ENCODE measurements at places on chromosomes 5 and 9.

DNA sequence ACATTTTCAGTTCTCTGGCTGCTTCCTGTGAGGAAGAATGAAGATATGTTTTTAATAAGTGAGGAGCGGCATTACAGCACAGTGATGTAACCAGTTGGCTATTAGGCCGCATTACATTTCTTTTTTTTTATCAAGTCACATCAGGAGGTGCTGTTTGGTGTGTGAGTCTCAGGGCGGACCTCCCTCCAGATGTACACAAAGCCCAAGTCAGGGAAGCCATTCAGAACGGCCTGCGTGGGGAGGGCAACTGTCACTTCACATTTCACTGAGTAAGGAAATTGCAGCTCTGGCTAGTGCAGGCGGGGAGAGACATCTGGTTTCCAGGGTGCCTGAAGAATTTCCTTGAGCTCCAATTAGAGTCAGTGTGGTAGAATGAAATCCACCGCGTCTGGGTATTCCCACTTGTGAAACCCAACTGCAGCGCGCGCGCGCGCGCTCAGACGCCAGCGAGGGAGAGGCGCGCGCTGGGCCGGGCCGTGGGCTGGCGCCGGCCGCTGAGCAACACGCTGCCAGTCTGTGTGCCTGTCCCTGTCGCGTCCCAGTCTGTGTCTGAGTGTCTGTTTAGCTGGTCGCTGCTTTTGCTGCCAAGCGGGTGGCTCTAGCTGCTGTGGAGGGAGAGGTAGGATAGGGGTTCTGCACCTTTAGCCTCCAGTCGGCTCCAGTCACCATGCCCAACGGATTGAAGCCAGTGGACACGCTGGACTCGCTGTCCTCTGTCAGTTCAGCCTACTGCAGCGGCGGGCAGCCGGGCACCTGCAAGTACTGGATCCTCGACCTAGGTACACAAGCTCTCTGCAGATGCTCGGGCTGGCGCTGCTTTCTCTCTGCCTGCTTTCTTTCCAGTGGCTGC is 140.8 kb upstream of the OTULINL start:
- DNase-seq: no peak

- no peak for DNase-seq
Measured at GRCh38 chr5:116557669-116558271, 16.9 kb downstream of the SEMA6A start.

GRCh38 chr5:150022158-150022531 is 21.6 kb downstream of the HMGXB3 start:
- DNase-seq: no peak

DNA sequence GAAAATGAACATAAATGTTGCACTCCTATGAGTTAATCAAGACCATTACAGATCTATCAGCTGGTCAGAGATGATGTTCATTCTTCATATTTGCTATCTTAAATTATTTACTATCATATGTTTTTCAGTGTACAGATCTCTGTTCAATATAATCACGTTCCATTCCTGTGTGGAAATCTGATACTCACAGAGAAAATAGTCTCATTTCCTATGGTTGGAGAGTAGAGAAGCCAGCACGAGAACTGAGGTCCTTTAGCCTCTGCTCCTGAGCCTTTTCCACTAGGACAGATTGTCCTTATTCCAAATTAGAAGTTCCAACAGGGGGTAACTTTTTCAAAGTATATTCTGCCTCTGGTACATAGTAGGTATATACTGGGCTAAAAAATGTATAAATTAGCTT is 29.2 kb downstream of the UGCG start:
- DNase-seq: no peak

DNA sequence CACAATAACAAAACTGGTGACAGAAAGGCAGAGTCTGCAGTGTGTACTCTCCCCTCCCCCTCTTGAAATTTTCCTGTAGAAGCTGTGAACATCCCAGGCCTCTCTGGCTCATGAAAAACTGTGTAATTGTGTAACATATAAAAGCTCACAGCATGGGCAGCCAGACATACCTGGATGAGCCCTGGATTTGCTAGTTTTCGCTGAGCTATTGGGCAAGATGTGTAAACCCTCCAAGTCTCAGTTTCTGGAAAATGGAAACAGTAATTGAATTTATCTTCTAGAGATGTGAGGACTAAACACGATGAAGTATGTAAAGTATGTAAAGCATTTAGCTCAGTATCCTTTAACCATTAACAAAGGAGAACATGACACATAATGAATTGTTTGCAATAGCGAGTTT is 143.2 kb upstream of the ANKH start:
- no peak for DNase-seq
